ENCODE measurements at places on chromosomes 2 and 18.

- DNase-seq: no peak
Measured at GRCh38 chr18:36454245-36454644, 156.7 kb downstream of the FHOD3 start.

GRCh38 chr2:166591226-166591625 lies 97.2 kb upstream of the SCN7A start:
- no peak for DNase-seq

GRCh38 chr2:94890234-94890633 lies 19.0 kb downstream of the TEKT4 start:
- DNase-seq: no peak

DNA sequence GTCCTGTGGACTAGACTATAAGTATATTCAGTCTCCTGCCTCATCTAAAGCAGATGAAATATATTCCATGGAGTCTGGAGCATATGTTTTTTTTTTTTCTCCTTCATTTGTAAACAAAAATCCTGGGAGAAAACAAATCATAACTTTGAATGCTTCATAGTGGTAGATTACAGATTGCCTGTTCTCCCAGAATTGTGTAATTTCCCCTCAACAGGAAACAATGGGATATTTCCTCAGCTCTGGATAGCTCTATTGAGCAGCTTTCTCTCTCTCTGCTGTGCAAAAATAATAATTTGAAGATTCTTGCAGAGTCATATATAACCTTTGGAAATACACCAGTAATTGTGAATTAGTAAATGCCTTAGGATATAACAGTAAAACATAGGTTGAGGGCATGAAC lies 1406.6 kb upstream of the ACVR2A start:
- no peak for DNase-seq

- DNase-seq: no peak
Measured at GRCh38 chr18:74625157-74625556, 27.5 kb downstream of the ZNF407 start.

DNA sequence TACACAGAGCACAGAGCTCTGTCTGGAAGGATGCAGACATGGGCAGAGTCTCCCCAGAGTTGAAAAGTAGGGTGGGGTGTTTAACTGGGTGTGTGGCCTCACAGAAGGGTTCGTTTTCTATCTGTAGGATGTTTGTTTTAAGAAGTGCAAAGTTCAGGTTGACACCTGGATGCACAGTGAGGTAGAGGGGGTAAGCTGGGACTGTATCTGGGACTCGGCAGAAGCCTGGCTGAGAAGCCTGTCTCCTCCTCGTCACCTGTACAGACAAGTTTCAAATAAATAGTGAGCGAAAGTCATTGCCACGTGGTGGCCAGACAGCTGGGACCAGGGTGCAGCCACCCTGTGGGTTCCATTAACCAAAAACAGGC lies 145.9 kb downstream of the KLHL29 start:
- DNase-seq: no peak

DNA sequence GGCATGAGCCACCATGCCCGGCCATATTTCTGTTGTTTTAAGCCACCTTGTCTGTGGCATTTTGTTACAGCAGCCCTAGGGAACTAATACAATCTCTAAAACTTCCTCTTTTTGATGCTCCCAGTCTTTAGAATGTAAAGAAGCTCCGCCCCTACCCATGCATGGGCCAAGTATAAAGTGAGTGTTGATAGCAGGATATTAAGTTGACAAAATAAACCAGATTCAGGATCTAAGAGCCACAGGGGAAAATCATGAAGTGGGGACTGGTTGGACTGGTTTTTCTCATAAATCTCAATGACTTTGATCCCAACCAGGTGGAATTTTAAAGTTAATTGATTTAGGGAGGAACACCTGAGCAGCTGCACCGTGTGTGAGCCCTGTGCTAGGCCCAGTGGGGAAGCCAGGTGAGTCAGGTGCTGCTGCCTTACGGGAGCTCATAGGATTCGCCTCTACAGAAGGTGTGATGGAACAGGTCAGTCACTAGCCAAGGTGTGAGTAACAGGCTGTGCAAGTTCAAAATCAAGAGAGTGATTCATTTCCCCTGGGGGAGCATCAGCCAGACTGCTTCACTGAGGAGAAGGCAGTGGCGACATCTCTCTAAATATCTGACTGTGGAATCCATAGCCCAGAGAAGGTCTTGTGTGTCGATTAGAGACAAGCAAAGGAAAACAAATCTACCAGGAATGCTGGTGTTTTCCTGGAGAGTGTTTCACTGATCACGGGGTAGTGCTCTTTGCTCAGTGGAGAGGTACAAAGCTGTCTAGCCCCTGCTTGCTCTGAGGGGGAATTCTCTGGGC lies 63.0 kb upstream of the MSH2 start:
- DNase-seq: no peak

GRCh38 chr2:53317861-53318260 lies 449.7 kb upstream of the CHAC2 start:
- no peak for DNase-seq

GRCh38 chr18:2880473-2880872 lies 33.7 kb downstream of the EMILIN2 start:
- DNase-seq: no peak

GRCh38 chr2:79447463-79447862 lies 65.4 kb upstream of the CTNNA2 start:
- no peak for DNase-seq

- no peak for DNase-seq
Measured at GRCh38 chr2:191220671-191221070, 24.5 kb upstream of the MYO1B start.

DNA sequence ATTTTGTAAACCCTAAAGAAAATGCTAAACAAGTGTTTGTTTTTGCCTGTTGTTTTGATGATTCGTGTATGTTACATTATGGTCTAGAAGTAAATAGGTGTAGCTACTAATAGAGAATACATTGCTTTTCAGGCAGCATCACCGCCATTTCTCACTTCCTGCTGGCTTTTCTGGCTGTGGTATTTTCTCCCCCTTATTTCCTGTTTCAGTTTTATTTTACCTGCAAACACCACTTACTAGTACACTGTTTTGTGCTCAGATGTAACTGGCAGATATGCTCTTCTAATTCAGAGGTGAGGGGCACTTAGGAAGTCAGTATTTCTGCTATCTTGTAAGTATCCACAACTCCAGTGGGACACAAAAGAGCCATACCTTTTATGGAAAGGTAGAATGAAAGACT lies 38.1 kb upstream of the SLC3A1 start:
- DNase-seq: no peak

- DNase-seq: no peak
Measured at GRCh38 chr2:46929612-46930011, 14.0 kb upstream of the MCFD2 start.

DNA sequence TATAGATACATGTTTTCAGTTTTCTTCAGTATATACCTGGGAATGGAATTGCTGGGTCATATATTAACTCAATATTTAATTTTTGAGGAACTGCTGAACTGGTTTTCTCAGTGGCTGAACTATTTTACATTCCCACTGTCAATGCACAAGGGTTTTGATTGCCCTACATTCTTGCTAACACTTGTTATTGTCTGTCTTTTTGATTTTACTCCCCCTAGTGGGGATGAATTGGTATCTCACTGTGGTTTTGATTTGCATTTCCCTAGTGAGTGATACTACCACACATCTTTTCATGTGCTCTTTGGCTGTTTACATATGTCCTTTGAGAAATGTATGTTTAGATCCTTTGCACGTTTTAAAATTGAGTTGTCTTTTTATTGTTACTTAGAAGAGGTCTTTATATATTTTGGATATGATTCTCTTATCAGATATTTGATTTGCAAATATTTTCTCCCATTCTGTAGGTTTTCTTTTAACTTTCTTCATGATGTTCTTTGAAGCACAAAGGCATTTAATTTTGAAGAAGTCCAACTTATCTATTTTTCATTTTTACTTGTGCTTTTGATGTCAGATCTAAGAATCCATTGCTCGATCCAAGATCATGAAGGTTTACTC lies 36.2 kb downstream of the ASB1 start:
- DNase-seq: no peak

- DNase-seq: no peak
Measured at GRCh38 chr2:217189747-217190146, 329.9 kb upstream of the TNP1 start.

GRCh38 chr2:129575431-129575830 lies 404.0 kb upstream of the RAB6C start:
- DNase-seq: no peak

GRCh38 chr2:195961873-195962272 lies 106.8 kb downstream of the DNAH7 start:
- no peak for DNase-seq

DNA sequence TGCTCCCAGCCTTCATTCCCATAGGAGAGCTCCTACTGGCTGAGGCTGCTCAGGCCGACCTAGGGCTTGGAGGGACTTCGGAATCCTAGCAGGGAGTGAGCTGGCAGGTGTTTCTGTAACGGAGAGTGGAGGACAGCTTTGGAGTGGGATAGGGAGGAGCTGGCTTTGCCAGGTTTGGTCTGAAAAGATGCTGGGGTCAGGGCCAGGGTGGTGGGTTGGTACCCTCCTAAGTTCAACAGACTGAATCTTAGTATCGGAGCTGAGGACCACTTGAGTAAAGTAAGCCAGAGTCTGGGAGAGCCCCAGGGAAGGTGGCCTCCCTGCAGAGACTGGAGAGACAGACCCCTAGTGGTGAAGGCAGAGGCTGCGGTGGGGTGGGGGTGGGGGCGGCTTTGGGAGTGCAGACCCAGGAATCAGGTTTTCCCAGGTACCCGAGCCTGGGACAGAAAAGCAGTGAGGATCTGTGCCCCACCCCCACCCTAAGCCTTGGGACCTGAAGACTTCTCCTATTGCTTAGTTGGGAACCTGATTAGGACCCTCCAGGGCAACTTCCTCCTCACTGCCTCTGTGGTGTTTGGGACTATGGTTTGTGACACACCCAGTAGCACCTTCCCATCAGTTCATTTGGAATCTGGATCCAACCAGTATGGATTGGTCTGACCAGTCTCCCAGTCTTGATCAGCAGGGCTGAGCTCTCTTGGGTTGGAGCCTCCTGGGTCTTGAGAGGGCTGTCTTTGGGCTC lies 3.0 kb downstream of the CNNM4 start:
- DNase-seq: no peak

DNA sequence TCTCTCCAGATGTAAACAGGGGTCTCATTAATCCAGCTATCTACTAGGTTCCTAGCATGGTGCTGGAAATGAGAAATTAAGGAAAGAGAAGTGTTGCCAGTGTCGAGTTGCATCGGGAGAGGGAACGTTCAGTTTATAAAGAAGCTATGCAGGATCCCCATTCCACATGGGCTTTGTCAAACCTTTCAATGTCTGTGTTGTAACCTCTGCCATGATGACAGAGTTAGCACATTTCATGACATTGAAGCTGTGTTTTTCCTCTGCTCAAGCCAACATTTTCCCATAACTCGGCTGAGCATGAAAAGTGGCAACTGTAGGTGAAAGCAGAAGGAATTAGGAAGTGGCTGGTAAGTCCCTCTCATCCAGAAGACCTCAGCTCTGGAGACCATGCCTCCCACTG lies 133.4 kb downstream of the WDSUB1 start:
- no peak for DNase-seq

DNA sequence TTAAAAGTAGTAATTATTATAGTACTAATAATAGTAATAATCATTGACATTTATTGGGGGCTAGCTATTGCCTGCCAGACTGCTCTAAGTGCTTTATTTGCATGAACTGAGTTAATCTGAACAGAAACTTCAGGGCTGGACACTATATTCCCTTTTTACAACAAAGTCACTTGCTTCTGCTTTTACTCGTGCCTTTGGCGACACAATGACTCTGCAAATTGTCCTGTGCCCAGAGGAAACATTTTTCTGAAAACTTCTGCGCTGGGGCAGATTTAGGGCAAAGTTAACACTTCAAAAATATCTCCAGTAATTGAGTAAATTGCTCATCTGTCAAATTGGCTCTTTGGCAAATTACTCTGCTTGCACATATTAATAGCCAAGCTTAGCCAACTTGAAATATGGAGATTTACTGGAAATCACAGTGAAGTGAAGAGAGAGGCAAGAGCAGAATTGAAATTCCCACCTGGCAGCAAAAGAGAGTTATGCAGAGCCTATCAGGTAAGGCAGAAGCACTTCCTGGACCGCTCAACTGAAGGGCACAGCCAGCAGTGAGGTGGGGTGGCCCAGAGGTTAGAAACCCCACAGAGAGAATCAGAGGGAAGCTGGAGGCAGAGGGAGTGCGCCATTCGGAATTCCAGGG lies 36.3 kb downstream of the BMP10 start:
- DNase-seq: no peak

GRCh38 chr2:177030451-177031105 lies 182.0 kb upstream of the HNRNPA3 start:
- no peak for DNase-seq

- no peak for DNase-seq
Measured at GRCh38 chr18:63342206-63342605, 22.6 kb upstream of the BCL2 start.

GRCh38 chr2:185676316-185676715 lies 62.3 kb upstream of the FSIP2 start:
- DNase-seq: no peak

DNA sequence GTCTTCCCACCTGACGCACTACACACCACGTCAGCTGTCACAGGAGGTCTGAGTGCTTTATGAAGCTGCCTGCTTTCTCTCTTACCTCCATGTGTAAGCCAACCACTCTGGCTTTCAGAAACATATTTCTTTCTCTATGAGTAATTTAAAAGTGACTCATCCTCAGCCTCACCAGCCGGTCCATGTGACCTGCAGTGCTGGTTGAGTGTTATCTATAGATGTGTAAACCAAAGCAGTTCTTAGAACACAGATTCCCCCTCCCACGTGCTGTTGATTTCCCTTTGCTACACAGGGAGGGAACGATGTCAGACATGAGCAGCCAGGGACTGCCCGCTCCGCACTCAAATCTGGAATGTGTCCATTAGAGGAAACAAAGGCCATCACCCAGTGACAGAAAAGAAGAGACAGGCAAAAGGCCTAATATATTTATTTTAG lies 157.8 kb downstream of the BCL2 start:
- DNase-seq: peak; percentile 70

DNA sequence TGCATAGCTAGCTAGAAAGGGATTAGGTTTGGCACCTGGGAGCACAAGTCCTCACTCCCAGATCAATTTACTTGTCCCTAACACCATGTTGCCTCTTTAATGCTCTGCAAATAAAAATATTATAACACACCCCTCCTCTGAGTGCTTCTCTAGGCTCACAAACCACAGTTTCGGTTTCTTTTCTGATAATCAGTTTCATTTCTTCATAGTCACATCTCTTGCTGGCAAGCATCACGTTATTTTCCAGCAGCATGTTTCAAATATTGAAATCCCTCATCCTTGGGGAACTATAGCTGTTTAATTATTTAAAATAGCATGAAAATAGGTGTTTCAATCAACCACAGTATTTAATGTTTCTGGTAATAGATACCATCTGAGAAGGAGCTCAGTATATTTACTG lies 13.9 kb upstream of the SMCHD1 start:
- no peak for DNase-seq

- no peak for DNase-seq
Measured at GRCh38 chr2:16006537-16007166, 66.3 kb downstream of the MYCN start.

DNA sequence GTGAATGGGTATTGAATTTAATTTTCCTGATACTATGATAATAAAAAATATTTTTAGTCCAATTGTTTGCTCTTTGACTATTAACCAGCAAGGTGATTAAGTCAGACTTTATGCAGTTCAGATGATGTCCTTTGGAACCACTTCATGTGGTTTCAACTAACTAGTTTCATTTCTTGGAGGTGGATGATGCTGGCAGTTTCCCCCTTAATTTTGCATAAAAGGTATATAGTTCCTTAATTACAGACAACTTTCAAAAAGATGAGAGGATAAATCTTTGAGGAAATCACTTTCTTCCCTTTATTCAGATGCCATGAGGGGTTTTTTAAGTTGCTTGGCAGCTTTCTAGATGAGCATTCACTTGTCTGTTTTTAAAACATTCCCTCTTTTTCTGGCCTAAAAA lies 223.1 kb downstream of the PHLPP1 start:
- no peak for DNase-seq

GRCh38 chr2:97011977-97012569 lies 25.7 kb upstream of the FAM178B start:
- DNase-seq: no peak
